Activated T-cell treated with anti-CD3 and anti-CD28 coated beads, Interleukin-2, amount 50 U/mL, for 48 hours (primary cell): ENCODE measurements at places on chromosomes 13 and 19.

DNA sequence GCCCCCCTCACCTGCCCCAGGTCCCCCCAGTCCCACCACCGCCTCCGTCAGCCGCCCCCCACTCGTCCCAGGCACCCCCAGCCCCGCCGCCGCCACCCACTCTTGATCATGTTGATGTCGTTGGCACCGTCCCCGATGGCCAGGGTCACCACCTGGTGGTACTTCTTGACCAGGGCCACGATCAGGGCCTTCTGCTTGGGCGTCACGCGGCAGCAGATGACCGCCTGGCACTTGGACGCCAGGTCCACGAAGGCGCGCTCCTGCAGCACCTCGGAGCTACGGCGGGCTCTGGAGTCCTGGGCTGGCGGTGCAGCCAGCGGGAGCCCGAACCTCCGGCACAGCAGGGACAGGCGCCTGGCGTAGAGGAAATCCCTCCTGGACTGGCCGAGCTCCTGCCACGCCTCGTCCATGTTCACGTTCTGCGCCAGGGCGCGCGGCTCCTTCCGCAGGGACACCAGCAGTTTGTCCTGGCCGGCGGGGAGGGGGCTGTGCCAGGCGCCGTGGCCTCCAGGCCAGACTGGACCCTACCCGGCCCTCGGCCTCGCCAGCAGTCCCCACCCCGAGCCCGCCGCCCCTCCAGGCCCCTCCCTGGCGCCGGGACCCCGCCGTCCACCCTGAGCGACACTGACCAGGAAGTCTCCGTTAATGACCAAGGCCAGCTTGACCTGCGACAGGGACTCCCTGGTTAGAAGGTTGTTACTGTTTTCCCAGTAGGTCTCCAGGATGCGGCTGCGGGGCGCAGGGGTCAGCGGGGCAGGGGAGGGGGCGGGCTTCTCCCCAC is 22.6 kb downstream of the ATP8B3 start:
- no peak for DNase-seq

DNA sequence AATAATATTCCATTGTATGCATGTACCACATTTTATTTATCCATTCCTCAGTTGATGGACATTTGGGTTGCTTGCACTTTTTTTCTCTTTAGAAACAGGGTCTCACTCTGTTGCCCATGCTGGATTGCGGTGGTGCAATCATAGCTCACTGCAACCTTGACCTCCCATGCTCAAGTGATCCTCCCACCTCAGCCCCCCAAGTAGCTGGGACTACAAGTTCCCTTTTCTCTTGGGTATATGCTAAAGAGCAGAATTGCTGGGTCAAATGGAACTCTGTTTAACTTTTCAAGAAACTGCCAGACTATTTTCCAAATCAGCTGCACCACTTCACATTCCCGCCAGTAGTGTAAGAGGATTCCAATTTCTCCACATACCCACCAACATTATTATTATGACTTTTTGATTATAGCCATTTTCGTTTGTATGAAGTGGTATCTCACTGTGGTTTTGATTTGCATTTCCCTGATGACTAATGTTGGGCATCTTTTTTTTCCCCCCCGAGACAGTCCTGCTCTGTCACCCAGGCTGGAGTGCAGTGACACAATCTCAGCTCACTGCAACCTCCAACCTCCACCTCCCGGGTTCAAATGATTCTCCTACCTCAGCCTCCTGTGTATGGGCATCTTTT is 7.6 kb upstream of the IPO5 start:
- DNase-seq: no peak

DNA sequence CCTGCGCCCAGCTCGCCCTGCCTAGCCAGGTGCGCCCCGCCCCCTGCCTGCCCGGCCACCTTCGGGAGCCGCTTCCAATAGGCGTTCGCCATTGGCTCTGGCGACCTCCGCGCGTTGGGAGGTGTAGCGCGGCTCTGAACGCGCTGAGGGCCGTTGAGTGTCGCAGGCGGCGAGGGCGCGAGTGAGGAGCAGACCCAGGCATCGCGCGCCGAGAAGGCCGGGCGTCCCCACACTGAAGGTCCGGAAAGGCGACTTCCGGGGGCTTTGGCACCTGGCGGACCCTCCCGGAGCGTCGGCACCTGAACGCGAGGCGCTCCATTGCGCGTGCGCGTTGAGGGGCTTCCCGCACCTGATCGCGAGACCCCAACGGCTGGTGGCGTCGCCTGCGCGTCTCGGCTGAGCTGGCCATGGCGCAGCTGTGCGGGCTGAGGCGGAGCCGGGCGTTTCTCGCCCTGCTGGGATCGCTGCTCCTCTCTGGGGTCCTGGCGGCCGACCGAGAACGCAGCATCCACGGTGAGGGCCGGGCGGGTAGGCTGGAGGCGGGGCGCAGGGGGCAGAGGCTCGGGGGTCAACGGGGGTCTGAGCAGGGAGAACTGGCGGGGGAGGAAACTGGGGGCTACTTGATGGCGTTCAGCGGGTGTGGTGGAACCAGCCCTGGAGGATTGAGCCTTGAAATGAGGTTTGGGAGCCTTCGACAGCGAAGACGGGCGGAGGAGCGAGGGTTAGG is at the start of gene SPINT2:
TSS of gene SPINT2 (plus strand) at position 88 of the 727 bp plus-strand sequence. CDS start at position 408, 320 bp downstream.
- DNase-seq: no peak

- peak; percentile 54 for DNase-seq
These were observed at the start of gene DLL3 for GRCh38 chr19:39498798-39499642. Gene DLL3, plus strand, starts transcription at chr19:39498947. Its CDS starts 28 bp downstream, at chr19:39498975.

DNA sequence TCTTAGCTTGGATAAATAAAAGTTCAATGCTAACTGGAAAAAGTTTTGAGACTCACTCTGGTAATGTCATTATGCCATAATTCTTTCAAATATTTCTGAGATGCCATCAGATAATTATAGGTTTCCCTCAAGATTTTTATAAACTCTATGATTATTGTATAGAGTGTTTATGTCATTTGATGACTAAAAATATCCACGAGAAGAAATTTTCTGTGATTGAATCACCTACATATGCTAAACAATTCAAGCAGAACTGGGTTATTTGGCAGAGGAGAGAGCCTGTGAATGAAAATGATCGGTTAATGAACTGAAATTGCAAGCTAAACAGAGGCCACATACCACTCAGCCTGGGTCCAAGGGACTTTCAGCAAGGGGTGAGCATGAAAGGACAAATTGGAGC is 92.6 kb upstream of the TSC22D1 start:
- DNase-seq: no peak

DNA sequence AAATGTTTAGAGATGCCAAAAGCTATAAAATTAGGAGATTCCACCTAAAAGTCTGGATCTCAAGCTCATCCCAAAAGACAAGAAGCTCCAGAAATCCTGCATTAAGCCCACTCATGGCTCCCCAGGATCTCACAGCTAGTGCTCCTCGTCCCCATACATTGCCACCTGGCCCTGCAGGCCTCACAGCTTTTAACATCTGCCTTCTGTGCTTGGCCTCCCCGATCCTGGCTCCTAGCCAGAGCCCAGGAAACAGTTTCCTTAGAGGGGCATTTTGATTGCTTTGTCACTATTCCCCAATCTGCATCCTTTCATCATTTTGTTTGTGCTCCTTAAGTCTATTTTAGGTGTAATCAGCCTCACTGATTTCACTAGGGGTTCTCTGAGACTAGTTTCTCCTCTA is 14.5 kb upstream of the DCT start:
- no peak for DNase-seq

DNA sequence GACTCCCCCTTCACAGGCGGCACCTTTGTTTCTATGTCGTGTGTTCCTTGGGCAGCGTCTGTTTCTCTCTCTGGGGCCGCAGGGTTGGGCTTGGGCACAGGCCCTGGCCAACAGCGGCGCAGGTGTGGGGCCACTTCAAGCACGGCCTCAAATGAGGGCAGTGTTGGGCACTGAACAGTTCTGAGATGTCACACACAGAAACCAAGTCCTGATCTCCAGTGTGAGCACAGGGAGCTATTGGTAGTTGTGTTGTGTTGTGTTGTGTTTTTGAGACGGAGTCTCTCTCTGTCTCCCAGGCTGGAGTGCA is 42.7 kb downstream of the GATAD2A start:
- DNase-seq: no peak

DNA sequence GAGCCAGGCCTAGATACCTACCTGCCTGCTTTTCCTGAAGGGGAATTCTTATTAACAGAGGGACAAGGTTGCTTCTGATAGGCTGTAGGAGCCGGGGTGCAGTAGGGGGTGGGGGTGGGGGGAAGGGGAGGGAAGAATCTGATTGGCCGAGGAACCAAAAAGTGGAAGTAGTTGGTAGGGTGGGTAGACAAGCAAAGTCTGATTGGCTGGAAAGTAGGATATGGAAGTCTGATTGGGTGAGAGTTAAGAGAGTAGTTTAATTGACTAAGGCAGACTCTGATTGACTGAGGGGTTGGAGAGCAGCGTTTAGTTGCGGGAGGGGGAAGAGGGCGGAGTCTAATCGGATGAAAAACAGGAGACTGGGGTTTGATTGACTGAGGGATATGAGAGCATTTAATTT is 9.4 kb upstream of the CYP4F22 start:
- DNase-seq: no peak

GRCh38 chr19:48955308-48955958 is 758 bp downstream of the BAX start:
- no peak for DNase-seq

GRCh38 chr19:29285878-29286277 is 72.9 kb upstream of the UQCRFS1 start:
- DNase-seq: no peak
